ENCODE measurements at places on chromosomes 16 and 17.
A peak's percentile ranks its signal among the peaks of the same experiment; 100 is the strongest.

DNA sequence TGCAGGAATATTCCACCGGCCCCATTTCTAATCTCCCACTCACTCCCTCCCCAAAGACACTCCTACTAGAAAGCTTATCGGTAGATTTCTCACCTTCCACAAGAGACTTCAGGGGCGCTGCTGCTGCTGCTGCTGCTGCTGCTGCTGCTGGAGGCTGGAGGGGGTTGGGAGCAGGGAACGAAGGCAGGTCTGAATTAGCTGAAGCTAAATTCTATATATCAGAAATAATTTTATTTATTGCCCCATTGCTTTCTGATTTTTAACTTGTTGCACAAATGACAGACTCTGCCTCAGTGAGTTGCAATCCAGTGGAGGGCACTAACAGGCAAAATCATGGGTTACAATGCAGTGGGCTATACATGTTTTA lies 25.8 kb upstream of the HLF start:
- DNase-seq: no peak

GRCh38 chr17:3683054-3683511 lies 12.9 kb downstream of the P2RX5 start:
- no peak for DNase-seq

DNA sequence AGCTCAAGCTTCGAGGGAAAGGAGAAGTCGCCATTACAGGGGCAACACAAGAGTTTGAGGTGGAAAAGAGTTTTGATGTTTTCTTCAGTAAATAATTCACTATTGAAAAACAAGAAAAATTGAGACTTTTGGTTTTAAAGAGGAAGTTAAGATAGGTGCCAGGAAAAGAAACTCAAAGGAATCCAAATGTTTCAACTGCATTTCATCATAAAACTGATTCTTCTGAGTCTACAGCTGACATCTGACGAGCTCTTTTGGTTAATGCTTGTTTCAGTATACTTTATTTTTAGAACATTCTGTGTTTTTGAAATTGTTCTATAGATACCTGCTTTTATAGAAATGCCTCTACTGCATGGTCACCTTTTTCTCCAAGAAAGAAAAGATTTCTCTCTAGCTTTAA lies 54.0 kb downstream of the ERN1 start:
- no peak for DNase-seq

DNA sequence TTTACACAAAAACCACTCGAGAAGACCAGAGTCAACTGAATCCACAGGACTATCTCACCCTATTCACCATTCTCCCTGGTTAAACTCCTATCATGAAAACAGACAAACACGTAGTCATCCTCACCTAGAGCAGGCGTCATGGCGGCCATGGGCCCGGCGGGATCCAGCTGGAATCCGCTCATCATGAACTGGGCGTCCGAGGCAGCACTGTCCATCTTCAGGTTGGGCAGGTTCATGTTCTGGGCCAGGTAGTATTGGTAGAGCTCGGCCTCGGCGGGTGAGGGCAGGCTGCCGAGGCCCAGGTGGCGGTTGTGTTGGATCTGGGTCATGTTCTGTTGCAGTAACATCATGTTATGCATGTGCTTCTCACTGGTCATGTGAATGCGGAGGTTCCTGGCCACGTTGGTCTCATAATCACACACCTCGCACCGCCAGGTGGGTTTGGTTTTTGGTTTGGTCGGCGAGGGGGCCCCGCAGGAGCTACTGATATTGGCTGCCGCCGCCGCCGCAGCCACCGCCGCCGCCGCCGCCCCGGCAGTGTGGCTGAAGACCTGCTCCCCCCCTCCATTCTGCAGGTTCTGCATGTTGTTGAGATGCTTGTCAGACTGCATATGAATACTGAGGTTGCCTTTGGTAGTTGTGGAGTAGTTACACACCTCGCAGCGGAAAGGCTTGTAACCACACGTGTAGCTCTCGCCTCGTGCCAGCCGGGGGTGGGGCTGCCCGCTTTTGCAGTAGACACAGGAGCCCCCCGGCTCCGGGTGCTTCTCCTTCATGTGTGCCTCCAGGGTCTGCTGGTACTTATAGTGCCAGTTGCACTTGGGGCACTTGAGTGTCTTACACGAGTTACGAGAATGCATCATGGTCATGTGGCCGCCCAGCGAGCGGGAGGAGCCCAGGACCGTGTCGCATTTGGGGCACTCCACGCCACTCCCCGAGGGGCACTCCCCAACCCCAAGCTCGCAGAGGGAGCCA lies 90.3 kb downstream of the ZFHX3 start:
- DNase-seq: no peak

DNA sequence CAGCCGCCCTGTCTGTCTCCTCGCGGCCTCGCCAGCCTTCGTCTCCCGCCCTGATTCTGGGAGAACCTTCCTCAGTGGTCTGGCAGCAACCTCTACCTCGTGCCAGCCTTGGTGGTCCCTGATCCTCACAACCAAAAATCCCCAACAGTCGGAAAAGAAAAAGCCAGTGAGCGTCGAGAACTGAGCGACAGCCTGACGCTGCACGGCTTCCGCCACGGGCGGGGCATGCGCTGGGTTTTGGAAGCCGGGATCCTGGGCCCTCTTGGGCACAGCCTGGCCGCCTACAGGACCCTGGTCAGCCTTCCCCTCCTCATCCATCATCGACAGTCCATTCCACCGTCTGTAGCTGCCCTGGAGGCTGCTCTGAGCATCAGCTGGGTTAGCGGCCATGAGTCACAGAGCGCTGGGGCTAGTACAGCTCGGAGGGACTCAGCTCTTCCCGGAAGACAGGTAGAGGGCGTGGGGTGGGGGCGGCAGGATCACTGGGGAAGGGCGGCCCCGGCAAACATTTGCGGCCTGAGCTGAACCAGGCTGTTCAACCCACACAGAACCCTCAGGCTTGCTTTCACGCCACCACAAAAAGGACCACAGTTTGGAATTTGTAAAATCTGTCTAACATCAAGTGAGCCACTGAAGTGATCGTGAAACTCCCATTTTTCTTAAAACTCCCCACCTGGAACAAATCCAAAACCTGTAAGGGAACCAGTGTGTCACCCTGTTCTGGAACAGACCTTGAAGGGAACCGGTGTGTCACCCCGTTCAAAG lies 55.4 kb upstream of the DOC2B start:
- DNase-seq: no peak

GRCh38 chr17:82272495-82273326 lies 789 bp downstream of the CSNK1D start:
- no peak for DNase-seq

DNA sequence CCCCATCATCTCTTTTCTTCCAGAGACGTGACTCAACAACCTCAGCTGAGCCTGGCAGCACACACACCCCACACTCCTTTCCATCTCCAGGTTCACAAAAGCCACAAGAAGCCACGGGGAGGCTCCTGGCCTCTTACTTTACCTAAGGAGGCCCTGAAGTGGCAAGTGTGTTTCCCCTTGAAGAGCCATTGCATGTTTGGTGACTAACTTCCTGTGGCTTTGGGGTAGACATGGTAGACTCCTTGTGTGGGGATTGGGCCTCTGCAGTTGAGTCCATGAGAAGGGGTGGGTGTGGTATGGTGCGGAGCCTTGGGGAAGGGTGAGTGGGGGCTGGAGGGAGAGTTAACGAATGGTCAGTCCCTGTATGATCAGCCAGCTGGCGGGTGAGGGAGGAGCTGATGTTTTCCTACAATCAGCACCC lies 24.2 kb downstream of the SAP30BP start:
- DNase-seq: peak; percentile 28

GRCh38 chr17:67194134-67194533 lies 50.9 kb downstream of the HELZ start:
- no peak for DNase-seq

GRCh38 chr17:27598337-27599050 lies 32.5 kb upstream of the LGALS9 start:
- no peak for DNase-seq

- no peak for DNase-seq
These were observed 55.9 kb downstream of the TBC1D16 start for GRCh38 chr17:79979816-79980215.

DNA sequence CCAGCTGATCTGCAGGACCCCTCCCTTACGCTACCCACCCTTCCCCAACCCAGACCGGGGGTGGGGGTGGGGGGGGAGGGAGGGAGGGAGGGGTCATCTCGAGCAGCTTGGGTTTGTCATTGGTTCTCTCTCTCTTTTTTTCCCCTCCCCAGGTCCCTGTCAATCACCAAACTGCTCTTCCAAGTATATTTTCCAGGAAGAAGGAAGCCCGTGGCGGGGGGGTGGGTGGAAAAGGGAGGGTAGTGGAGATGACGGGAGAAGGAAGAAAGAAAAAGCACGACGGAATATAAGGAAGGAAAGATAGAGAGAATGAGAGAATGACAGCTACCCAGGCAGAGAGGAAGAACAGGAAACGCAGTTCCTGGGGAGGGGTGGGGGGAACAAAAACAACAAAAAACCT lies 17.9 kb downstream of the SALL1 start:
- no peak for DNase-seq

DNA sequence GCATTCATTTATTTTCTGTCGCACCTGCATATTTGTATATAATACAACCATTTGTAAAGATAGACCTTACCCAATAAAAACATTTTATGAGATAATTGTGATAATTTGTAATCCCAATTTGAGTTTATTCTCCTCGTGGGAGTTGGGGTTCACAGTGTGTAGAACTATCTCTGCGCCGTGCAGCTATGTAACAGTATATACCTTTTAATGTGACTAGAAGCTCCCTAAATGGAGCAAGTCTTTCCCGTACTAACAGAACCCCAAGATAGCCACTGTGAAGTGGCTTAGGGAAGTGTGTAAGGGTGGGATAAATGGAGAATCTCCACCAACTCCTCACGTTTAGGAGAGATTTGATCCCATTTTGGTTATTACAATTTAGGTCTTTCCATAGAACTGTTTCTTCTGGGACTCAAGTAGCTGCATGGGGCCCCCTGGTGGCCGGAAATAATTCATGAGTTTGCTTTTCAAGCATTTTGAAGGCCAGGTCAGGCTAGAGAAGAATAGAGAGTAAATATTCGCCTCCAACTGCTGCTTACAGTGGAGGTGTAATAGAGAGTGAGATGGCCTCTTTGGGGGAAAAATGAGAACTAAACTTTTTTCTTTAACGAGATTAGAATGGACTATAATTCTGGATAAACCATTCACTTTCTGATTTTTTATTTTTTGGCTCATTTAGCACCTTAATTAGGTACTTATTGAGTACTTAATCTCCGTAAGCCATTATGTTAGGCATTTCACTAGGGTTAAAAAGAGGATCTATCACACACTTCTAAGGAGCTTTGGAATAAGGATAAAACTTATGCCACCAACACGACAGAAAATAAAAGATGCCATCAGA lies 4.5 kb downstream of the TMEM100 start:
- peak; percentile 33 for DNase-seq

GRCh38 chr17:38942696-38943334 lies 17.4 kb downstream of the LASP1NB start:
- no peak for DNase-seq

Measured in activated CD8-positive, alpha-beta memory T cell treated with anti-CD3 and anti-CD28 coated beads for 48 hours (primary cell).